ENCODE measurements at places on chromosomes 1 and 21. TPM values are rescaled to one million over a fixed set of nuclear protein-coding genes. Genes with fewer than 3 reads are reported as not detected.

- H3K27ac ChIP-seq: peak overlapping the region; percentile 88
- H3K4me3 ChIP-seq: peak overlapping the region; percentile 36
- H3K4me1 ChIP-seq: peaks cover 66% of the 10 kb centered on the region
- DNase-seq: peak; percentile 81
These were observed 24.9 kb upstream of the KCNA2 start for GRCh38 chr1:110630839-110631663.

TMPRSS15 gene
- total RNA-seq: not detected

ARHGEF11 gene
- total RNA-seq: 24.0 TPM

GRCh38 chr21:41045534-41046268, 122.3 kb upstream of the BACE2 start:
- no peak overlapping the region for H3K27ac ChIP-seq
- H3K27me3 ChIP-seq: no peaks in the 10 kb centered on the region
- H3K4me3 ChIP-seq: no peak overlapping the region
- H3K36me3 ChIP-seq: no peaks in the 10 kb centered on the region
- no peak for DNase-seq

- H3K27ac ChIP-seq: no peak overlapping the region
- no peak for DNase-seq
- no peaks in the 10 kb centered on the region for H3K36me3 ChIP-seq
These were observed 8.2 kb downstream of the BMP8A start for GRCh38 chr1:39499668-39500067.
